ENCODE measurements at places on chromosomes 13 and 19. TPM values are rescaled to one million over a fixed set of nuclear protein-coding genes. Genes with fewer than 3 reads are reported as not detected.

Gene CASP14
- total RNA-seq = not detected

GRCh38 chr13:104962411-104962810 lies 1573.1 kb downstream of the EFNB2 start:
- no peak for DNase-seq

DNA sequence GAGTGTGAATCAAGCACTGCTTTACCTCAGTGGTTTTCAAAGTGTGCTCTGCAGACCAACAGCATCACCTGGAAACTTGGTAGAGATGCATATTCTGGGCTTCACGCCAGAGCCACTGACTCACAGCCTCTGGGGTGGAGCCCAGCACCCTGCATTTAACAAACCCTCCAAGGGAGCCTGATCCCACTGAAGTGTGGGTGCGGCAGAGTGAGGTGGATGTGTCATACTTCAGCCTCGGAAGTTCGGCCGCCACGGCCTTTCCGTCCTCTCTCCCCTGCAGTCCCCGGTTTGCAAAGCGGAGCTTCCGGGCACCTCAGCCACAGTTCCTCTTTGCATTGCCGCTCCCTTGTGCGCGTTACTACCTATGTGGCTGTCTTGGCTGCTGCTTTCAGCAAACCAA lies 33.3 kb upstream of the MICU2 start:
- no peak for DNase-seq

DNA sequence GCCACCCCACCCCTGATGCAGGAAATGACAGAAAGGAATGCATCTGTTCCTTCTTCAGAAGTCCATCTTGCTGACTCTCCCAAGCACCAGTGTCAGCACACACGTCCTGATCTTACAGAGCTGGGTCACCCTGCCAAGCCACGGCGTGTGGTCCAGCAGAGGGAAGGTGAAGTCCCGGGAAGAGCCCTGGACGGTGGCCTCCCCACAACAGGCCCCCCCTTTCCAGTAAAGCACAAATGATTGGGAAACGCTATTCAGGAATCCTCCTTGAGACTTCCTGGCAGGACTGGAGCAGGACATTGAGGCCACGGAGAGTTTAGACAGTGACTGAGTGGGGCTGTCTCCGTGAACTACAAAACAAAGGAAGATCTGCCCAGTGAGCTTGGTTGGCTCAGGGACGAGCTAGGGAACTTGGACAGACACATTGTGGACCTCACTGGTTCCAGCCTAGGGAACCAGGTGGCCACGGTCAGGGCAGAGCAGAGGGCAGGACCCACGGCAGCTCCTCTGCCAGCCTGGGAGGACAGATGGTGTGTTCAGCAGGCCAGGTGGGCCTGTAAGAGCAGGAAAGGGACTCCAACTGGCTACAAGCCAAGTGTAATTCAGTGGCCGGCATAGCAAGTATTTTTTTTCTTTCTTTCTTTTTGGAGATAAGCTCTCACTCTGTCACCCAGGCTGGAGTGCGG lies 41.7 kb downstream of the ELL start:
- no peak for DNase-seq

DNA sequence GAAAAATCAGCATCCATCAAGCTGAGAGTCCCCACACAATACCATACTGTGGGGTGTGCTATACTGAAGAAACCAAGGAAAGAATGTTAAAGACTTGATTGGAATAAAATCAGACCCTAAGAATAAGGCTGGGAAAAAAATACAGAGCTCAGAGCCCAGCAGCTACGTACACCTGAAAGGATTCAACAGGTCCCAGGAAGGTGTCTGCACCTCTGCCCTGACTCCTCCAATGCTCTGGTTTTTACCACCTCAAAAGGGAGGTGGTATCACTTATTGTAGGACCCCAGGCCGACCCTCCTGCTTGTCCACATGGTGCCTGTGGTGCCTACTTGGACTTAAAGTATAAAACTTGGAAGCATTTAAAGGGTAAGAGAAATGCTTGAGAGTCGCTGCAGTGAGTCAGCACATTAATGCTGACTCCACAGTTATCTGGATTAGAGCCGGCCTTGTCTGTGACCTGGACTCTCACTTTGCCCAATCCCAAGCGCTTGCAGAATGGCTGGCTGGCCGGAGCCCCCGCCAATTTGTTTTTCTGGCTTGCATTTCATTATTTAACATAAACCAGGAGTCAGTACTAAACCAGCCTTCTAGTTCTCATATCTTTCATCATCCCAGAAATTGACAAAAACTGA lies 110.1 kb downstream of the FGF14 start:
- no peak for DNase-seq

DNA sequence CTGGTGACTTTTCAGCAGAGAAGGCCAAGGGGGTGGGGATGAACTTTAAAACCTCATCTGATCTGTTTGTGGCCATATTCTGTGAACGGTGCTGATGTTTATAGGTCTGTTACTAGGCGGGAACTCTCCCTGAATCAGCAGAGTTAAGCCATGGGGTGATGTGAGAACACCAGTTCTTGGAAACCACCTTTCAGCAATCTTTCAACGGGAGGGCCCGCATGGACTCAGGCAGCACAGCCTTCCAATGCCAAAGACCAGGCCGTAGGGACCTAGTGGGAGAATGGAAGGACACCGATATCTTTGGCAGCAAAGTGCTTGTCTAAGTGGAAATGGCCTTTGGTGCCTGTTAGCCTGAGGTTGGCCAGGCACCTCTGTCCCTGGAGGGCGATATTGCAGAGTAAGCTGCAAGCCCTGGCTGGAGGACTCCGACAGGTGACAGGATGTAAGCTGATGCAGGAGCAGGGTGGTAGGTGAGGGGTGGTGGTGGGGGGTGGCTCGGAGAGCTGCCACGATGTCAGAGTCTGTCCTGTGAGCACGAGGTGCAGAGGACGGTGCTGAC lies 57.0 kb downstream of the ERCC5 start:
- no peak for DNase-seq

Gene TSSK6
- 2.4 TPM for total RNA-seq

All from frontal cortex (tissue), 4 donors.